ENCODE measurements at places on chromosomes 2 and 18. TPM values are rescaled to one million over a fixed set of nuclear protein-coding genes. Genes with fewer than 3 reads are reported as not detected.

- no peaks in the 10 kb centered on the region for H3K36me3 ChIP-seq
- H3K27ac ChIP-seq, result no peak overlapping the region
- DNase-seq, result no peak
- no peaks in the 10 kb centered on the region for H3K4me1 ChIP-seq
Observed at GRCh38 chr2:66762761-66763160, 327.8 kb downstream of the MEIS1 start.

DNA sequence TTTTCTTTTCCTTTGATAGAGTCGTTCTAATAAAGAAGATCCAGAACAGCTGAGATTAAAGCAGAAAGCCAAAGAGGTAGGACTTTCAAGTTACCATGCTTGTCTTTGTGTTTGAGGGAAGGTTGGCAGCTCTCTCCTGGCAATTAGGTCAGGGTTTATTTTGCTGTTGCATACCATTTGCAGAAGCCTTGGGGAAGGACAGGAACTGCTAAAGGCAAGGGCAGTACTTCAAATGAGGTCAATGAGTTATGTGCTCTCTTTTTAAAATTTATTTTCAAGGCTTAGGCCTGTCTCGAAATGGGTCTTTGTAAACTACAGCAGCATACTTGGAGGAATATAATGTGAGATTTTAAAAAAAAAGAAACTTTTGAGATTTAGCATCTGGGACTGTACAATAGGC lies 108.9 kb downstream of the TAF4B start:
- no peak for DNase-seq
- no peaks in the 10 kb centered on the region for H3K27me3 ChIP-seq
- H3K36me3 ChIP-seq, result no peaks in the 10 kb centered on the region
- no peak overlapping the region for H3K4me3 ChIP-seq

DNA sequence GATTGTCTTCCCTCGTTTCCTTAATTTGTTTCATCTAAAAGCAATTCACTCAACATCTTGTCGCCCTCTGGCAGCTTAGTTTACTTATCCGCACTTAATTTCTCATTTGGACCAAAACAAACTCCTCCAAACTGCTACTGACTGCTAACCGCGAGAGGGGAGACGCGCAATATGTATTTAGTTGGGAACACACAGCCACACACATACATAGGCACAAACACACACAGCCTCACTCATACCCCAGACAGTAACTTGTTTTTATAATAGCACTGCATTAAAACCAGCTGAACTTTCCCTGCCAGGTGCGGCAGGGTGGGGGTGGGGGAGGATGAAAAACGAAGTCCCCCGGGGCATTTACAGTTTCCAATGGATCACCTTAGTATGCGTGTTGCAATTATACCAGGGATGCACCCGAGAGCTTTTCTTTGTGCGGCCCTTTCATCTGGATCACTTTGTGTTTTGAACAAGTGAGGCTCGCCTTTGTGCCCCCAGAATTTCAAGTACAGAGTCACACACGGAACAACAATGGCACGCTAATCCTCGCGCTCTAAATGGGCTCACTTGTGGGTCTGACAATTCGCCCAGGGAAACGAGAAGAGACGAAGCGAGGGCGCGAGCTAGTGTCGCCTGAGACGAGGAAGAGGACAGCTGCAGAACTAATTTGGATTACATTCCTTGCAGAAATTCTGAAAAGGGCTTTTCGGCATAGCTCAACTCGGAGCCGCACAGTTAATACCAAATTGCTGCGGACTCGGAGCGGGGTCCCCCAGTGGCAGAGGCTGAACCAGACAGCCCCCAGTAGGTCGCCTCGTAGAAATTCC lies 2.4 kb downstream of the ERBB4 start:
- peak overlapping the region; percentile 56 for H3K27ac ChIP-seq
- peaks cover 61% of the 10 kb centered on the region for H3K27me3 ChIP-seq
- H3K4me1 ChIP-seq, result peaks cover 7% of the 10 kb centered on the region
- DNase-seq, result no peak
- H3K4me3 ChIP-seq, result no peak overlapping the region

DNA sequence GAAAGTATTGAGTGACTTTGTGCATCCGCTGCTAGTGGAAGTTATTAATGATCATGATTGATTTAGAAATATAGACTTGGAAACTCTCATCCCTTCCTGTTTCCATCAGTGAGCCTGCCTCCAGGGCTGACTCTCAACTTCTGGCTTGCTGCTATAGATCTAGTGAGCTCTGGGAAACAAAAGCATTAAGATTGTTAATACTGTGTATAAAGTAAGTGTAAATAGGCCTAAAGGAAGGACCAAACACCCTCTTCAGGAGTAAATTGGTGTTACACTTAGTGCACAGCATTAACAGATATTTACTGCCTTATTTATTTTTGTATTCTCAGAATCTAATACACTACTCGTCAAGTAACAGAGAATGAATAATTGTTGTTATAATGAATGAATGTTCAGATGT lies 285.6 kb downstream of the THSD7B start:
- no peak overlapping the region for H3K4me3 ChIP-seq
- no peak overlapping the region for H3K27ac ChIP-seq
- no peaks in the 10 kb centered on the region for H3K36me3 ChIP-seq
- H3K27me3 ChIP-seq, result no peaks in the 10 kb centered on the region
- H3K4me1 ChIP-seq, result no peaks in the 10 kb centered on the region

GRCh38 chr2:136347981-136348380 lies 230.0 kb upstream of the CXCR4 start:
- H3K4me1 ChIP-seq, result peaks cover 5% of the 10 kb centered on the region
- H3K27me3 ChIP-seq, result no peaks in the 10 kb centered on the region
- H3K27ac ChIP-seq, result no peak overlapping the region
- peaks cover 1% of the 10 kb centered on the region for H3K36me3 ChIP-seq
- H3K4me3 ChIP-seq, result no peak overlapping the region
- no peak for DNase-seq

Gene RHOB
- total RNA-seq, result 36.4 TPM

Measured in activated CD8-positive, alpha-beta memory T cell treated with anti-CD3 and anti-CD28 coated beads, Interleukin-2, amount 10 ng/mL, durations not matched to agents 7 days and 5 days (primary cell).